ENCODE measurements at places on chromosomes 7 and 10. TPM values are rescaled to one million over a fixed set of nuclear protein-coding genes. Genes with fewer than 3 reads are reported as not detected.

The WASHC2C gene
- polyA plus RNA-seq = 27.7 TPM

The EMX2 gene
- polyA plus RNA-seq = 0.57 TPM

- DNase-seq = no peak
These were observed 20.5 kb downstream of the YKT6 start for GRCh38 chr7:44221231-44221791.

The SPDYE6 gene
- polyA plus RNA-seq = 0.16 TPM

- no peak for DNase-seq
These were observed 5.6 kb downstream of the MGAM start for GRCh38 chr7:142001163-142001874.

DNA sequence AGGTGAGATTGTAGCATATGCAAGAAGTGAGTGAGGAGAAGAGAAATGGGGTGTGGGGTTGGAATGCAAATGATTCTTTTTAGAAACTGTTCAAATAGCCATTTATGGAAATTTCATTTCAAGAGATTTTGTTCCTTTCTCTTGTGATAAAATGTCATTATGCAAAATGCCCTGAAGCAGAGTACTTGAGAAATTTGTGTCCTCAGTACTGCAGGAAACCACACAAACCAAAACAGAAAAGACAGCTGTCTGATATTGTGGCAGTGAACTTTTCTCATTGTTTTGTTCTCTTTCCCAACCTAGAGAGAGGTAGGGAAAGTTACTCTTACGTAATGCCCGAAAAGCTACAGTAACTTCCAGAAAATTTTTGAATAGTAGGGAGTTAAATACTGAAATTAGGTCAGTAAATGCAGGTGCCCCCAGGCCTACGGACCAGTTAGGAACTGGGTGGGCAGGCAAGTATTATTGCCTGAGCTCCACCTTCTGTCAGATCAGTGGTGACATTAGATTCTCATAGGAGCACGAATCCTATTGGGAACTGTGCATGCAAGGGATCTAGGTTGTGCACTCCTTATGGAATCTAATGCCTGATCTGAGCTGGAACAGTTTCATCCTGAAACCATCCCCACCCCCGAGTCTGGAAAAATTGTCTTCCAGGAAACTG lies 34.0 kb downstream of the DLD start:
- no peak for DNase-seq

DNA sequence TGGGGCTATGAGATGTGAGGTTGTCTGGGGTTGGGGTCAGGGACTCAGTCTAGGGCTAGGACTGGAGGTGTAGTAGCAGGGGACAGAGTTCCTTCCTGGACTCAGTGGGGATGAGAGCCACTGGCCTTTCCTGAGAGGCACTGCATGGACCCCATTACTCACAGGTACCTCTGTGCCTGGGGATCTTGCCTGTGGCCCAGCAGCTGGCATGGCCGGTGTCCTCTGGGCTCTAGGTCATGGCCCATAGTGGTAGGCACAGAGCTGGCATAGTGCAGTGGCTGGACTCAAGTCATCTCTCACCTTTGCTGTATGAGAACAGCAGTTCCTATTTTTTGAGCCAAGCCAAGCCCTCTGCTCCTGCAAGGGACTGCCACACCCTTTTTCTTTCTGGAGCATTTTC lies 51.9 kb downstream of the NEURL1 start:
- DNase-seq = no peak

- no peak for DNase-seq
These were observed 315.2 kb upstream of the SHH start for GRCh38 chr7:156127166-156128134.

GRCh38 chr10:4217653-4218052 lies 432.6 kb upstream of the KLF6 start:
- no peak for DNase-seq

DNA sequence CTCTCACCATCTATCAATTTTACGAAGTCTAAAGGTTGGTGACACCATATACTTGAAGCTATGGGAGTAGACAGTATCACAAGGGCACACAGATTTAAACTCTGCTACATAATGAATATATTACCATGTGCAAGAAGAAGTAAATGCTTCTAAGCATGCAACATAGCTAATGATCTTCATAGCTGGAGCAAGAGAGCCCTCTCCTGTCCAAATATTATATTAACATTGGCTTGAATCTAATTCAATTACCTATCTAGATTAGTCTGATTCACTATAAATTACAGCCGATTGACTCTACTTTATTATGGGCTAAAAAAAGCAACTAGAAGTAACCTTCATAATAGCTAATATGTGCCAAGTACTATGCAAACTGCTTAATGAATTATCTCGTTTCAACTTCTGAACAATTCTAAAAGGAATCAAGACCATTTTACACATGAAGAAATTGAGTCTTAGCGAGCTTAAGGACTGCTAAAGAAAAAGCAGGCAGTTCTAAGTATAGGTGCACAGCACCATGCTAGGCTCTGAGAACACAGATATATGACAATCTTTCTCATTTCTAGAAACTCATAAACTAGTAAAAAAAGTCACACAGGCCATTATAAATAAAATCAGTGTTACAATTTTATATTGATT lies 21.9 kb downstream of the FRA10AC1 start:
- DNase-seq = no peak

- no peak for DNase-seq
These were observed 16.5 kb downstream of the AFAP1L2 start for GRCh38 chr10:114387784-114388183.

- no peak for DNase-seq
These were observed 427.4 kb upstream of the AKR1E2 start for GRCh38 chr10:4398602-4399001.

The ZKSCAN5 gene
- 5.7 TPM for polyA plus RNA-seq

The IGF2BP3 gene
- 3.4 TPM for polyA plus RNA-seq

The MEOX2 gene
- polyA plus RNA-seq = 3.4 TPM

- DNase-seq = no peak
These were observed 108.9 kb upstream of the MEOX2 start for GRCh38 chr7:15795393-15795792.

The EPO gene
- polyA plus RNA-seq = 1.0 TPM

The CRYGN gene
- 0.34 TPM for polyA plus RNA-seq

DNA sequence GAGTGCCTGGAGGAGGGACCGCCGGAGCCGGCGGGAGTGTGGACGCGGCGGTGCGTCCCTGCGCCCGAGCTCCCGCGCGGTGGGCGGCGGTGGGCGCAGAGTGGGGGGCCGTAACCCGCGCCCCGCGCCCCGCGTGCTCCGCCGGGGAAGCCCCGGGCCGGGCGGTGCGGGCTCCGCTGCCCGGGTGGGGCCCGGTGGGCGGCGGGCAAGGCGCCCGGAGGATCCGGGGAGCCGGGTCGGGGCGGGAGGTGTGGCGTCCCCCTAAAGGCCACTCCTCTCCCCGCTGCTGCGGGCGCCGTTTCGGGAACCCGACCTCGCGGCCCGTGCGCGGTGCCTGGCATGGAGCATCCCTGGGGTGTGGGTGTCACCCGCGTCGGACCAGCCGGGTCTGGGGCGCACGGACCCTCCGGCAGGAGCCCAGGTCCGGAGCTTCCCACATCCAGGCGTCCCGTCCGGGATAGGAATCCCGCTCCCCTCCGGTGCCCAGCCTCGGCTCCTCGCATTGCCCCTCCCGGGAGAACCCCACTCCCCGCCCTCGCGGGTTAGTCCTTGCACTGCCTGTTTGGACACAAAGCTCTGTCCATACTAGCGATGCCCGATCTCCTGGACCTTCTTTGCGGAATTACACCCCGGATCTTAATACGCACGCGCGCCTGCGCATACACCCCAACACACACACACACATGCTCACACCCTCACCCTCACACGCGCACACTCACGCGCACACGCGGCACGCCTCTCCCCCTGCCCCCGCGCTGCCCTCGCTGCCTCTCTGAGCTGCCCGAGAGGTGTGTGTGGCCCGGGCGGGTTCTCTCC lies 723 bp downstream of the MTURN start:
- no peak for DNase-seq

GRCh38 chr10:30284865-30285594 lies 64.0 kb downstream of the MTPAP start:
- no peak for DNase-seq

- no peak for DNase-seq
These were observed 815 bp downstream of the GIMAP8 start for GRCh38 chr7:150451097-150451793.

The ASB10 gene
- polyA plus RNA-seq = 0.05 TPM

The CTNNA3 gene
- polyA plus RNA-seq = 0.27 TPM

- no peak for DNase-seq
These were observed 16.7 kb downstream of the WDR91 start for GRCh38 chr7:135194494-135195095.

- DNase-seq = no peak
These were observed 4.7 kb downstream of the PLAC9 start for GRCh38 chr10:80137031-80137862.

The SEMA3E gene
- polyA plus RNA-seq = 1.8 TPM

- DNase-seq = no peak
These were observed 142.4 kb upstream of the SAMD8 start for GRCh38 chr10:74969093-74969492.

- DNase-seq = no peak
These were observed 46.4 kb downstream of the MTURN start for GRCh38 chr7:30181211-30181610.

- no peak for DNase-seq
These were observed 154.9 kb downstream of the ATE1 start for GRCh38 chr10:121772884-121773283.

DNA sequence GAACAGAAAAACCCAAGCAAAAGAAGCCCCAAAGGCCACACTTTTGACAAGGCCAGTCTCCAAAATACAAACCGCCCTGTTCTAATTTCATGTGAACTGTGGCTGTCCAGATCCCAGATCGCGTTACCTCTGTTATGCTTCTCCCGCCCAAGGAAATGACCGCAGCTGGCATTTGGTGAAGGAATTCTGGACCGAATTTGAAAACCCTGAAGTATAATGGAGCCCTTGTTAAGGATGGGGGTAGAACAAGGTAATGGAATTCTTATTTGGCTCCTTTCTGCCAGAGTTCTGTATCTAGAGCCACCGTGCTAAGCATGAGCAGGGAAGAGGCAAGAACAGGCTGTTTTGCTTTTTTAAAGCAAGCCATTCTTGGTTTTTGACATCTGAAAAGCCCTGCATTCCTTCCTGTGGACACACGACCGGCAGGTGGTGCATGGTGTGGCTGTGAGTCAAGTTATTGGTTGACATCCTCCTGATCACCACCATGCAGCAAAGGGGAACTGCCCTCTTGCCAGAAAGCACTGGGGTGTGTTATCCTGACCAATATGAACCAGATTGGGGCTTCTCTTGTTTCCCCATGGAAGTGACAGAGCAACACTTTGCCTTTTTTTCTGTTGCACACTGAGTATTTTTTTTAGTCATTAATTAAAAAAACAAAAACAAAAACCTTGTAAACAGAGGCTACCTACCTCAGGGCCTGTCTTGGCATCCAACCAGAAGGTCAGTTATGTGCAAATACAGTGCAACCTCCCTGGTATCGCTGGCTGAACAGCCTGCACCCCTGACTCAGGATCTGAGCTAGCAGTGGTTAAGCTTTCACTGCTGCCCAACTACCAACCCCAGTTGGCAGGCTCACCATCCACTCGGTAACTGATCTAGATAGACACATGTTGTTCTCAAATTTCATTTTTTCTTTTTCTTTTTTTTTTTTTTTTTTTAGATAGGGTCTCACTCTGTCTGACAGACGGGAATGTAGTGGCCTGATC lies 14.2 kb downstream of the UCMA start:
- no peak for DNase-seq

- no peak for DNase-seq
These were observed 68.5 kb downstream of the CRTAC1 start for GRCh38 chr10:97961945-97962344.

DNA sequence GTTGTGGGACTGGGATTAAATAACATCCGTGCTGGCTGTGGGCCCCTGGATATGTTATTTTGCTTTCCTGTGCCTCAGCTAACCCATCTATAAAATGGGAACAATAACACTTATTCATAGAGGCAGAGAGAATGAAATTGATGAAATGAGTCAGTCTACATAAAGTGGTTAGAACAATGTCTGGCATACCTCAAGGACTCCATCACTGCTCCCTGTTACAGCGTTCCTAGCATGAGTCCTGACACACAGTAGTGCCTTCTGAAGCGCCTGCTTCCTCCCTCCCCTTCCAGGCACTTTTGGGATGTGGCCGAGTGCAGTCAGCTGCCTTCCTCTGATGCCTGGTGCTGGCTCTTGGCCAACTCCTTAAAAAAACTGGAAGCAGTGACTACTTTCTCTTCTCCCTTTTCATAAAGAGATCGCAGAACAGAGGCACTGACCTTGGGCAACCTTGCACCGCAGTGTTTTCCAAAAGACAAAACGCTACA lies 108.4 kb upstream of the ZMIZ1 start:
- DNase-seq = no peak

The AMPH gene
- polyA plus RNA-seq = 1.3 TPM

GRCh38 chr10:11261687-11262493 lies 244.2 kb downstream of the CELF2 start:
- no peak for DNase-seq

GRCh38 chr7:80165177-80165576 lies 30.5 kb downstream of the GNAI1 start:
- no peak for DNase-seq

DNA sequence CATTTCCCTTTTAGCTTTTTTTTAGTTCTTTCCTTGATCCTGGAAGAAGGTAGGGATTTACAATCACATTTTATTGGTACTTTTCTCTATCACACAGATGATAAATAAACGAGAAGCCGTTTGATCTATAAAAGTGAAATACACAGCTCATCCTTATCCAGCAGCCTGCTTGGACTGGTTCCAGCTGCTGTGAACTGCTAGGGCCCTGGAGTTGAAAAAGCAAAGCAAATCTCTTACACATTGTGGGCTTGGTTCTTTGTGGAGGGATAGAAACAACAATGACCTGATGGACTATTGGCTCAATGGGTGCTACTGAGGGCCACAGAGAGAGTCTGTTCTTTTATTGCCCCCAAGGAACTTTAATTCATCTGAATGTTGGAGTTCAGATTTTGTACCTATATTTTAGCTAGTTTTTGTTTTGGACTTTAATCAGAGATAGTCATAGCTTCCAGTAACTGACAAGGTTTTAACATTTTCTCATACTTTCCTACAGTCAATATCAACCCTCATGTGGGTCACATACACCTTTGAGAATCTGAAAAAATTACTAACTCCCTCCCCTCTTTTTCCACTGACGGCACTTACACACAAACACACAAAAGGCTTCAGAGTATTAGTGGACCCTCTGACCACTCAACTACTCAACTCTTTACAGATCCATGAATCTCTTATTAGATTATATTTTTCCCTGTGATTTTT lies 91.6 kb upstream of the CCDC6 start:
- no peak for DNase-seq

The RNF32 gene
- 3.1 TPM for polyA plus RNA-seq

DNA sequence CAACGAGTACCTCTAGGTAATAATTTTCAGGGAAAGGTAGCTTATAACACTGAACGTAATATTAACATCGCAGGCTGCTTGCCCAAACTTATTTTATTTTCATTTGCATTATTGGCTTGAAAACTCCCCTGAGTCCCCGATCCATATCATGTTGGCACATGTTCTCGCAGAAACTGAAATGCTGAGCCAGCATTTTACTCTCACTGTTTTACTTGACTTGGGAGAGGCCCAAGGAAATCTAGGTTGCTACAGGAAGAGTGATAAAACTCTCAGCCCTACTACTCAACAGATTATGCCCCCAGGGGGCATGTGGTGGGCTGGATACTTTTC lies 183.5 kb upstream of the HABP2 start:
- no peak for DNase-seq

Data from thymus (tissue), 14 donors.